ENCODE measurements at places on chromosomes 7 and 10.

GRCh38 chr10:48670978-48671913 lies 13.4 kb upstream of the WDFY4 start:
- no peak for DNase-seq

- peak; percentile 4 for DNase-seq
Observed at GRCh38 chr10:120131183-120131582, 238.7 kb downstream of the SEC23IP start.

DNA sequence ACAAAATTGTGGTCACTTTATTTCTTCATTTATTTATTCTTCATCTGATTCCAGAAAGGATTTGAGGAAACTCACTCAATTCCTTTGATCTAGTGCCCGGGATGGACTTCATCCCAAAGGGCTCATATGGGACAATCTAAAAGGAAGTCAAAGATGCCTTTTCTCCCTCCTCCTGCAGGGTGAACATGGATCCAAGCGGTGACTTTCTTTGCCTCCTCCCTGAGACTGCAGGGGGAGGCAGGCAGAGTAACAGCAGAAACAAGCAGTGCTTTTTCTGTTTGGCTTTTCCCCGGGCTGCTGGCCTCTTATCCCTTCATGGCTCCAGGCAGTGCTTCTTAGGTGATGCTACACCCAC lies 10.0 kb upstream of the DNMBP start:
- DNase-seq, result no peak

DNA sequence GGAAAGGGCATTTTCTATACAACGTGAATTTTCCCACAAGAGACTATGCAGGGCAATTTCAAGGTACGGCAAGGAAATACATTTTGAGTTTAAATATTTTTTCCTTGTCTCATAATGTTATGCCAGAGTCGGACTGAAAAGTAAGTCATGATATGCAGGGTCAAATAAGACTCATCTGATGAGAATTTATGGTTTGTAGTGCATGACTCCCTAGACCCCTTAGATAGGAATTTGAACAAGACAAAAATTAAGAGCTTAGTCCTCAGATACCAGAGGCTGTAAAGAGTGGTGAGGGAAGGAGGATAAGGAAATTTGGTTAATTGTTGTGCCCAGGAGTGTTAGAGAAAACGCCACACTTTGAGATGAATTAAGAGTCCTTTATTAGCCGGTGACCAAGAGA lies 616.6 kb downstream of the XPNPEP1 start:
- peak; percentile 14 for DNase-seq

DNA sequence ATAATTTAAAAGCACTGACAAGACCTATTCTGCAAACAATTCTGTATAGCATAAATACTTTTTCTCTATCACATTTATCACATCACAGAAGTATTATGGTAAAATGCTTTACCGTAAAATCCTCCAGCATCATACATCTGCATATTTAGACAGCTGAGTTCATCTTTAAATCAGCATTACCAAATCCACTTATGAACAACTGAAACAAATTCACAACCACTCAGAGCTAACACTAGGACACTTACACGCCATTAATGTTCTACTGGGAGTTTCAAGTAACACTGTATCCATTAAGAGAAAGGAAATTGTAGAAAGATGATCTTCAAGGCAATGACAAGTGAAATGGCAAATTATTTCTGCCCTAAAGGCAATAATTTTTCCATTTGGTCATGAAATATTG lies 105.7 kb upstream of the DKK1 start:
- no peak for DNase-seq

- DNase-seq, result no peak
Observed at GRCh38 chr7:15057272-15057671, 154.7 kb upstream of the DGKB start.

GRCh38 chr7:112770051-112770450 lies 20.1 kb downstream of the TMEM168 start:
- DNase-seq, result no peak

DNA sequence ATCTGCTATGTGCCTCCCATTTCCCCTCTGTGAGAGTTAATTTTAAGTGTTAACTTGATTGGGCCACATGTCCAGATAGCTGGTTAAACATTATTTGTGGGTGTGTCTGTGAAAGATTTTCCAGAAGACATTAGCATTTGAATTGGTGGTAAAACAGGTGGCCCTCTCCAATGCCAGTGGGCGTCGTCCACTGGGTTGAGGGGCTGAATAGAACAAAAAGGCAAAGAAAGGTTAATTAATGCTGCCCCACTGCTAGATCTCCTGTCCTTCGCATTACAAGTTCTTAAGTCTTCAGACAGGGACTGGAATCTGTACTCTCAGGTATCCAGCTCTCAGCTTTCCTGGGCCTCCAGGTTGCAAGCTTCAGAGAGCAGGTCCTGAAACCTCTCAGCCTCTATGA lies 1160.9 kb upstream of the LRRN3 start:
- DNase-seq, result no peak

- DNase-seq, result no peak
Observed at GRCh38 chr7:68911754-68912153, 686.5 kb upstream of the AUTS2 start.

- peak; percentile 21 for DNase-seq
Observed at GRCh38 chr7:39969431-39969830, 19.4 kb downstream of the CDK13 start.

DNA sequence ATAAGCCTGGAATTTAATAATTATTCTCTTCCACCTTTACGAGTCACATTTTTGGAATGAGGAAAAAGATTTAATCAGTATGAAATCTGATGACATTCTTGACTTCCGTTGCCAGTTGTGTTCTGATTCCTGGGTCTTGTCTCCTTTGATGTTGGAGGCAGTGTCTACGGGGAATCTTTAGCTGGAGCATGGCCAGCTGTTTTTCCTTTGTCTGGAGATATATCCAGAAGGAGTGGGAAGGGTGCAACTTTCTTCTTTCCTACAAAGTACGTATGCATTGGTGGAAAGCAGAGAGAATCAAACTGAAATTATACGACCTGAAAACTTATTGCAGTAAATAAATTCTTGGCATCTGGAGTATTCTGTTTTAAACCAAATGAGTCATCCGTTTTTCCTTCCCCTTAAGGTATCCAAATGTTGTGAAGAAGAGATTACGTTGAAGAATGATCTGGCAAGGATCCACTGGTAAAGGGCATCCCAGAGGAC lies 6.9 kb upstream of the GNG11 start:
- peak; percentile 73 for DNase-seq

- DNase-seq, result no peak
Observed at GRCh38 chr10:11169976-11170375, 152.3 kb downstream of the CELF2 start.

DNA sequence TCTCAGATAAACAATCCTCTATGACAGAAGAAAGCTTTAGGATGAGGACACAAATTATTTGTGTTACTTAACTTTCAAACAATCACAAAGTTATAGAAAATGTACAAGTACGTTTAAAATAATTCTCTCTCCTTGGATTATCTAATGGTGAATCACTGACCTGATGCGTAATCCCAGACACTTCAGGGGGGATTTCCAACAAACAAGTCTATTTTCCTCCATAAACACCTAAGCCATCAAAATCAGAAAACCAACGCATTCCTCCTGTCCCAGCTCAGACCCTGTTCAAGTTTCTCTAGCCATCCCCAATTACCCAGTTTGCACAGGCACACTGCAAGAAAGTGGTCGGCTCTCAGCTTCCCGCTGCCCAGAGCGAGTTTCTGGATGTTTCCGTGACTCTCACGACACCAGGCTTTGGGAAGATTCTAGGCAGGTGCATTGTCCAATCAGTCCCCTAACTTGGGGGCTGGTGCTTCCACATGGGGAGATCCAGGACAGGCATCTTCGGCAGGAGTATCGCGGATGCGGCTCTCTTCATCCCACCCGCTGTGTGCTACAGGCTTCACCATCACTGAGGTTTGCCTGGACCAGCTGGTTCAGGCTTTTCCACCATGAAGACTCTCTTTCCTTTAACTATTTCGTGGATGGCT lies 200.0 kb downstream of the ZMYND11 start:
- DNase-seq, result peak; percentile 4

Measured in fibroblast of skin of right biceps (primary cell).